ENCODE measurements at places on chromosomes 4 and X.

GRCh38 chr4:55851885-55852284, 1.6 kb upstream of the EXOC1 start:
- DNase-seq, result no peak

DNA sequence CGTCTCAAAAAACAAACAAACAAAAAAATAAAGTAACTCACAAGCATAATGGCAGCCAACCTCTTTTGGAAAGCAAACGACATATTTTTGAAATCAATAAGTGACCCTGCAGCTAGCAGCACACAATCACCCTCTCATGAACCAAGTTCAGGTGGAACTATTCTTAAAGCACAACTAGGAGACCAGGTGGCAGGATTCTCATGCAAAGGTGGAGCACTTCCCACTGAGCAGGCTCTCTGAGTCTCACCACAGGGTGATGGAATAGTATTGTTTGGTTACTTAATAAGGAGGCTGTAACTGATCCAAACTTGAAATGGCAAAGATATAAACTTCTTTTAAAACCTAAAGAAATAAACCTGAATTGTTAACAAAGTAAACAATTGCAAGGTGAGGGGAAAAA, 1293.1 kb downstream of the PCDH19 start:
- DNase-seq, result no peak

GRCh38 chr4:88993246-88993645, 63.7 kb downstream of the FAM13A start:
- no peak for DNase-seq

DNA sequence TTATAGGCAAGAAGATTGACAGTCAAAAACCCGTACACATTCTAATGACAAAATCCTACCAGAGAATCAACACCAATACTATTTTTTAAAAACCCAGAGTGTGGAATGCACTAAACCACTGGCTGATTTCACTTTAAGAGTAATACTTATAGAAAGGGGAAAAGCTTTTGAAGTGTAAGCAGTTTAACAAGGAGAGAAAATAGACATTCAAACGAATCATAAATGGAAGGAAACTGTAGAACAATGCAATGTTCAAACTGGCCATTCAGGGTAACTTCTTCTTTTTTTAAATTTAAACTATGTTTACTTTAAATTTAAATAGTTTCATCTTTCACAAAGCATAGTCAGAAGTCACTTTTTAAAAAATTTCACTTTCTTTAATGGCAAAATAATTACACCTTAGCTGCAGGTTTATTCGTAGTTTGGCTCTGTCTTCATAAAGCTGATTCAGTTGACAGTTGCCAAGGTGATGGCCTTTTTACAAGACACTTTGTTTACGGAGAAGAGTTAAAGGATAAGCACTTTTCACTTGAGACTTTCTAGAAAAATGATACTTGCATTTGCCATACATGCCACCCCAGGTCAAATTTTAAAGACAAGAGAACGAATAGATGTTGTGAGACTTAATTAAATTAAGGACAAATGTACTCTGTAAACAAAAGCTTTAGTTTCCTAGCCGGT, 82.4 kb upstream of the KLF3 start:
- no peak for DNase-seq

- DNase-seq, result no peak
Measured at GRCh38 chr4:54714631-54715030, 56.9 kb downstream of the KIT start.

- DNase-seq, result no peak
Measured at GRCh38 chr4:113899271-113900070, 80.0 kb downstream of the ARSJ start.
